ENCODE measurements at places on chromosomes 12 and 14.

GRCh38 chr12:106897981-106898901, 57.5 kb upstream of the TMEM263 start:
- DNase-seq: peak; percentile 84

DNA sequence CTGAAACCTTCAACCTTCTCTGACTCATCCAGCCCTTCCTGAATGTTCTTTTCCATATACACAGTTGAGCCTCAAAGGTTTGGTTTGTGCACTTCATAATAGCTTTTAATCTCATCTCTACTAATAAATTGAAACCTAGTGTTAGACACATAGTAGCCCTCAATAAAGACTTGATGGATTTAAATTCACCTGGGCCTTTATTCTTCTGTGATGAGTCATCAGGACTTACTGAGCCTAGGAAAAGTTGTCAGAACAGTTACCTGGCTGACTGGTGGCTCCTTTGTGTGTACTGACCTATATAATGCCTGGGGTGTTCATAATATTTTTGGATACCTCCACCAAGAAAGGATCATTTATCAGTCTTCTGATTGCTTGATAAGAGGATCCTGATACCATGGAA, 86.4 kb upstream of the NTF3 start:
- no peak for DNase-seq

DNA sequence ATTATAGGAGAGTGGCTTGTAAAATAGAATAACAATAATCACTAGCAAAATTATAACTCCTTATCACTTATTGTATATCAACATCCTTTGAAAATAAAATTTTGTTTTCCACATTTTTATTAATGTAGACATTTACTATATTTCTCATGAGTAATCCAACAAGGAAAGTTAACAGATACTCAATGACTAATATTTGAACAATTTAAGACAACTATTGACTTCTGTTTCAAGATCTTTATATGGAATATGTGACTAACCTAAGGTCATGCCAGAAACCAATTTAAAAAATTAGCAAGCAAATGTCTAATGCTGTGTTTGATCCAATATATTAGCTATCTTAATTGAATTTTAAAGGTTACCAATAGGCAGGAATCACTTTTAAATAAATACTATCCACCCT, 638.5 kb upstream of the FLRT2 start:
- no peak for DNase-seq

DNA sequence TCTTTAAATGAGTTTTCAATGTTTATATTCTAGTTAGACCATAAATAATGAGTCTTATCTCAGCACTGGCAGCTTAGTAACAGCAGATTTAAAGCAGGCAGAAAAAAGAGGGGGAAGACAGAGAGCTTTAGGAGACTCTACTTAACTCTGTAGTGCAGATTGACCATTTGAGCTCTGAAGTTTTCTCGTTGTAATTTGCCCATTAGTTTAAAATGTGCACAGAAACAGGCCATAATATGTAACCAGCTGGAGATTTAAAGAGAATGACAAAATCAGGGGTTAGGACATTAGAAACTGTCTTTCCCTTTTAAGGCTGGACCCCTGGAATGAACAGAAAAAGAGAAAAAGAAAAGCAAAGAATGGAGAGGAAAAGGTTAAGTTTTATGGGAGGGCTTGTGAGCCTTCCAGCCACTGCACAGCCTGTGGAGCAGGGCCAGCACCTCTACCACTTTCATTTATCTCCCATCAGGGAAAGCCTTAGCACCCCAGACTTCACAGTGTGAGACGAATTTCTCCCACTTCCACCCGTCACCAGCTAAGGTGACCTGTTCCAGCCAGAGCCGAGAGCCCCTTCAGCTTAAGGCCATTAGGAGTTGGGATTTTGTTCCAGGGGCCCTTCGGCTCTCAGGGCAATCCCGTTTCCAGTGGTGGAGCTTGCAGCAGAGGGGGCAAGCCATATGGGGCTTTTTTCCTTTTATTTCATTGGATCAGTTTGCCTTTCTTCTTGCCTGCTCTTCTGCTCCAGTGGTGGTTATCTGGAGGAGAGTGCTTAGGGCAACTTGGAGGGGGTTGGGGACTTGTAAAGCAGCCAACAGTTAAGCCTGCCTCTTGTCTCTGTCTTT, 8.0 kb downstream of the IL22 start:
- no peak for DNase-seq

- no peak for DNase-seq
Measured at GRCh38 chr12:106234449-106234848, 13.4 kb downstream of the CKAP4 start.

DNA sequence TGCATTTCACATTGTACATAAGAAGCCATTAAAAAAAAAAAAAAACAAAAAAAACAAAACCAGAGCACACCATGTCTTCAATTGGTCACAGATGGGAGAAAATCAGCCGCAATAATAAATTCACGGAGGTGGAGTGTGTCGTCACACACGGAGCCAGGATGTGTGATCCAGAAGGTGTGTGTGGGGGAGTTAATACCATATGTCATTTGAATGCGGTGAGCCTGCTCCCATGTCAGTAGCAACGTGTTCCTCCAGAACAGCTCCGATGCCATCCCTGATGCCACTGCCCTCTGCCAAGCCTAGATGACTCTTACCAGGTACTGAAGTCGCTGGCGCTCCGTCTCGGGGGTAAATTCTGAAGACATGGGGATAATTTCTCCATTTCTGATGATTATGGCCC, 197.8 kb downstream of the PPM1H start:
- no peak for DNase-seq

- DNase-seq: no peak
Measured at GRCh38 chr12:94255006-94255405, 106.6 kb downstream of the PLXNC1 start.

DNA sequence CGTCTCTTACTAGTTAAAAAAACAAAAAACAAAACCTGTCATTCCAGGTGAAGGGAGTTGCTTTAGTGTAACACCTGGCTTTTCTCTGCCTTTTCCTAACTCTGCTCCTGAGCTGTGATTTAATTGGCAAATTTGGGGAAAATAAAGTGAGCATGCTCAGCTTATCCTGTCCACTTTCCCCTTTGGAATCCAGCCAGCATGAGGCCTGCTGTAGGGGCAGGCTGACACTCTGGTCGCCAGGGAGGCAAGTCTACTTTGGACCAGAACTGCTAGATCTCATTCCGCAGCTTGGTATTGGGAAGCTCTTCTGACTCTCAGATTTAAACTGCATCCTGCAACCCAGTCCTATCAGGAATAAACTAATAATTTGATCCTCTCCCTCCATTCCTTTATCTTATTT, 30.1 kb downstream of the CDKN1B start:
- no peak for DNase-seq

DNA sequence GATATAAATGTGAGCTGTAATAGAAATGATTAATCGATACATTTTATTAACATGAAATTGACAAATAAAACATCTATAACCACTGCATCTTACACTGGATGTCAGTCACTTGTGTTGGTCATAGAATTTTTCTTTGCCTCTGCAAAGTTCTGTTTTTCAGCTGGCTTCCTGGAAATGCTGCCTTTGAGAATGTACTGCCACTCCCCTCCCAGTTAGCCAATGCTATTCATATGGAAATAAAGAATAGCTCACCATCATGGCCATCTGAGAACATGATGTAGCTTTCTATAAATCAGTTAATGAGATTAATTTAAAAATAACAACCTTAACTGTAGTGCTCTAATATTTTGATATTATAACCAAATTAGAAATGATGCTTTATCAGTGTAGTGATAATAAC, 41.1 kb downstream of the SLCO1B1 start:
- no peak for DNase-seq

GRCh38 chr12:49664591-49665239, 41.4 kb downstream of the PRPF40B start:
- no peak for DNase-seq

DNA sequence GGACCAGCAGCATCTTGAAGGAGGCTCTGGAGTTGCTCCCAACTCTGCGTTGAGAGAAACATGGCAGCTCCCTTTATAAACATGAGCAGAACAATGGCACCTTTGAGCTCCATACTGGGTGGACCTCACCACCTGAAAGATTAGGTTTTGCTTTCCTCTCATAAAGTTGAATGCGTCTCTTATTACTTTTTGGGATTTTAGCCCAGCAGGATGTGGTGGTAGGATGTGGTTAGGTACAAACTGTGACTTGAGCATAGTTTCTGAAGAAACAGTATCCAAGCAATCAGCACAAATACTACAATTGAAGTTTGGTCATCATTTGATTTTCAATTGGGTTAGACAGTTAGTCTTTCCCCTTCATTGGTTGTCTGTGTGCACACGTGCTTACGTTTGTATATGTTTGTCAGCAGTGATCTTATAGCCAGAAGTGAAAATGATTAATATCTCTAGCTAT, at the start of gene PRR4:
PRR4 (minus strand) TSS at position 51 of the 454 bp plus-strand sequence; CDS start at position 13, 38 bp downstream.
- DNase-seq: no peak

DNA sequence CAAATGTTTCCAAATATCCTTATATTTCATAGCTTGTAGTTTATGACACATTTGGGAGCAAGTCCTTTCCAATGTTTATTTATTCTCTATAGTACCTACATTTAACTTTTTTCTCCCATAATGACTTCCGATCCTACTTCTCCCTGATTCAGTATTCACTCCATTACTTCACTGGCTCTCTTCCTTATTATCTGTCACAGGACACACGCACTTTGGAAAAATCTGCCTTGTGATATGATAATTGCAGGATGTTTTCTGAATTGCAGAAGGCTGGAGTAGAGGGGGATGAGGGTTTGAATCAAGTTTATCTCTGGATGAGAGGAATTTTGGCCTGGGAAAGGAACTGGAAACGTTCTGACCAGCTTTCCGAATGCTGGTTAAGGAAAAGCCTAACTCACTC, 75.0 kb downstream of the HMGA2 start:
- DNase-seq: no peak

DNA sequence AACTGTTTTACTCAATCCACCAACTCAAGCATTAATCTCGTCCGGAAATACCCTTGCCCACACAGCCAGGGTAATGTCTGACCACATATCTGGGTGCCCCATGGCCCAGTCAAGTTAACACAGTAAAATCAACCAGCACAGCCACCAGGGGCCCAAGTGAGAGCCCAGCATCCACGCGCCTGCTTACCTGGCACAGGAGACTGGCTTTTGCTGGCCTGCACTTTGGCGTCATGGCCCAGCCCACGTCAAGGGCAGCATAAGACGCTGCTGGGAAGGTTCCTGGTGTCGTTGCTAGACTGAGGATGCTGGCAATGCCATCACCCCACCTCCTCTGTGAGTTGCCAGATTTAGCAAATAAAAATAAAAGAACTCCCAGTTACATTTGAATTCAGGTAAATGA, 53.6 kb upstream of the BCL11B start:
- DNase-seq: no peak

DNA sequence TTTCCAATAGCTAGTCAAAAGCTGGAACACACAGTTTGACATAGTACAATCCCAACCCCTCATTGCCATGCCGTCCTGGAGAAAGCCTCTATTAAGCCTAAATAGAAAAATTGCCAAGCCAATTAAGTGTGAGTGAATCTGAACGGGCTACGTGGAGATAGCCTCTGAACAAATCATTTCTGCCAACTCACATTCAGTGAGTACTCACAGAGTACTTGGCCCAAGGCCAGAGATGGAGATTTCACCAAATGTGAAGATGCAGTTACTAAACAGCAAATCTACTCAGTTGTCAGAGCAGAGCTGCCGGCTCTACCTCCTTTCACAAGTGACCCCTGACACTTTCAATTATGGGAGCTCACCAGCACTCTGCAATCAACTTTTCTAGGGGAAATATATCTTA, 350.0 kb downstream of the GALC start:
- no peak for DNase-seq

GRCh38 chr12:90030726-90031125, 322.1 kb upstream of the ATP2B1 start:
- DNase-seq: no peak

- no peak for DNase-seq
Measured at GRCh38 chr14:75216427-75217006, 40.1 kb upstream of the TMED10 start.

- no peak for DNase-seq
Measured at GRCh38 chr12:66555113-66555512, 123.8 kb downstream of the GRIP1 start.

DNA sequence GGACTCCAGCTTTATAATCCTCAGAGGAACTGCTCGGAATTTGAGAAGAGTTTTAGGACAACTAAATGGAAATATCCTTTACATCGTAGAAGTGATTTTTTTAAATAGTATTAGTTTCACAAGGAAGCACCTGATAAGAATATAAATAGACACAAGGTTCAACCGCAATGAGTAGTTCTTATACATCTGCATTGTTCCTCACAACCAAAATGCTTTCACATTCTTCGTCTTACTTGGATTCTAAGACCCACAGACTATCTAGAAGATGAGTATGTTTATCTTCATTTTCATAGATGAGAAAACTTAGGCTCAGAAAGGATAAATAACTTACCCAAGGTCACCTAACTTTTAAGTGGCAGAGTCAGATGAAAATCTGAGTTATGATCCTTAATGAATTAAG, 469.0 kb downstream of the GALC start:
- DNase-seq: no peak

DNA sequence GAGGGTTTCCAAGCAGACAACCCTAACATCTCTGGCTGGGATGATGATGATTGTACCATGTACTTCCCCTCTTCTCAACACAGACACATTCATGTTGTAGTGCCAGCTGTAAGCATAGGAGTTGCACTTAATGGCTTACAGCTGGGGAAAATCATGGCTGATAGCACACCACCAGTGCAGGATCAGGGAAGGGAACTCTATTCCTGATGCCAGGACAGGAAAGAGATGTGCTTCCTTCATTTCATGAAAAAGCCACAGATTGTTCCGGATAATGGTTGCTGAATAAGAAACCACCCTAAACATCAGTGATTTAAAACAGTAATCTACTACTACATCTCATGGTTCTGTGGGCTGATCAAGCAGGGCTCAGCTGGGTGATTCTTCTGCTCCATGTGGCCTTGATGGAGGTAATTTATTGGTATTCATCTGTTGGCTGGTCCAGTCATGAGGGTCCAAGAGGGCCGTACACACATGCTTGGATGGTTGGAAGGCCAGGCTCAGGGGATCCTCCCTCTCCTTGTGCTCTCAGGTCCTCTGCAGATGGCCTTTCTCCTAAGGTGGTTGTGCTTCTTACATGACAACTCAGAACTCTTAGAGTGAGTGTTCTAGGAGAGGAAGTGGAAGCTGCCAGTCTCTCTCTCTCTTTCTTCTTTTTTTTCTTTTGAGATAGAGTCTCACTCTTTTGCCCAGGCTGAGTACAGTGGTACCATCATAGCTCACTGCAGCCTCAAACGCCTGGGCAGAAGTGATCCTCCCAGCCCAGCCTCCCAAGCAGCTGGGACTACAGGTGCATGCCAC, 16.5 kb downstream of the TRAF3 start:
- DNase-seq: no peak

DNA sequence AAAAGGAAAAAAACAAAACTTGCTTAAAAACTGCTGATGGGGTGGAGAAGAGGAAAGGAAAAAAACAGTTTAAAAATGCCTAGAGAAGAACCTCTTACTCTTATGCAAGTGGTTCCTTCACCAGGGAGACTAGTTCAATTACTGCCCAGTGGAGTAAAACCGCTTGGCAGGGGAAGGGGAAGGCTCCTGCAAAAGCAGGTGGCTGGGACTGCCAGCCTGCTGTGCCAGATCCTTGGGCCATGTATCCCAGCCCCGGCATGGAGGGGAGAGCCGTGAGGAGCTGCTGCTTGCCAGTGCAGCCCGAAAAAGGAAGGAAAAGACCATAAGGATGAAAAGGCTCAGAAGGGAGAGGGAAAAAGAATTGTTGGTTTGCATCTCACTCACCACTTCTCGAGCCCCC, 123.0 kb downstream of the FSCB start:
- DNase-seq: no peak

All from esophagus muscularis mucosa (tissue), 4 donors.